ENCODE measurements at places on chromosomes 11 and 22.
A peak's percentile ranks its signal among the peaks of the same experiment; 100 is the strongest.

- no peak for DNase-seq
Observed at GRCh38 chr11:94675813-94676212, 92.3 kb upstream of the AMOTL1 start.

GRCh38 chr11:130370845-130371590, 56.3 kb upstream of the ZBTB44 start:
- no peak for DNase-seq

GRCh38 chr11:132037956-132038355, 667.5 kb downstream of the NTM start:
- DNase-seq = no peak

DNA sequence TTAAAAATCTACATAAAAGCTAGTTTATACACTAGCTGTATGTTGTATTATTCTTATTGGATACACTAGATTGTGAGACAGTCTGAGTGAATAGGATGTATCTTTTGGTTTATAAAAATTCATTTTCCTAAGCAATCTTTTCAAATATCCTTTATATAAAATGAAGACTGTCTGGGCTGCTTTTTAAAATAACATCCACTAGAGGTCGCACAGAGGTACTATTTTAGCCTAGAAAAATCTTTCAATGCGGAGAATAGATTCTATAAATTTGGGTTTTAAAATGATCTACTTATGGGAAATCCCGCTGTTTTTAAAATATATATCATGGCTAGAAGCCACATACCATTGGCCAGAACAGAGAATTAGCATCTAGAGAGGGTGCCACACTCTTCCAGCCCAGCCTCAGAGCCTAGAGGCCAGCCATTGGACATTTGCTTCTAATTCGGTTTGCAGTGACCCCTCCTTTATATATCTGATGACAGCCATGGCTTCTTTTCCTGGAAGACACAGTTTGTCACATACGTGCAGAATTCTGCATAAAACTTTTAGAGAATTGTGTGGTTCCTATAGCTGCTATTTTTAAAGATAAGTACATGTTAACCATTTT, 7.3 kb downstream of the C11orf97 start:
- peak; percentile 59 for DNase-seq

- peak; percentile 95 for DNase-seq
Observed at GRCh38 chr11:36500315-36500721, 9.8 kb downstream of the TRAF6 start.

DNA sequence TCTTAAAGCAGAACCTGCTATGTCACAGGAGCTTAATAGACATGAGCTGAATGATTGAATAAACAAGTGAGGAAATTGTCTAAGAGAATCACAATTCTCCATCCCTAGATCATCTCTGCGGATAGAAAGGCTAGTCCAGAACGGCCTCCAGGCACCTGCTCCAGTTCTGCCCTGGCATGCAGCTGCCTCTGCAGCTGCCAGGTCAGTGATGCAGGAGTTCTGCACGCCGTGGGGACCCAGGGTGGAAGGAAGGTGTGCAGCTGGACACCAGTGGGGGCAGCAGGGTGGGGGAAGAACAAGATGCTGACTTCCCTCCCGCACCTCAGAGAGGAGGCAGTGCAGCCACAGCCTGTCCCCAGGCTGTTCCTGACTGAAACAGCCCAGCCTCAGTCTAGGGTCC, 192.1 kb upstream of the NCAM1 start:
- DNase-seq = no peak

DNA sequence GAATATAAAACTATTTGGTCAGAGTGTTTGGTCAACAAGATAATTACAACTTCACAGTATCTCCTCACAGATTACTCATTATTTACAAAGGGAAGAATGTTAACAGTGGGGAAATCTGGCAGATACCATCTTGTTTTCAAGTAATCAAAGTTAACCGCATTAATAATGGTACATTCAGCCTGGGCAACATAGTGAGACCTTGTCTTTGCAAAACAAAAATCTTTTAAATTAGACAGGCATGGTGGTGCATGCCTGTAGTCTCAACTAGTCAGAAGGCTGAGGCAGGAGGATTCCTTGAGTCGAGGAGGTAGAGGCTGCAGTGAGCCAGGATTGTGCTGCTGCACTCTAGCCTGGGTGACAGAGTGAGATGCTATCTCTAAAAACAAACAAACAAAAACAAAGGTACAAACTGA, 78.5 kb downstream of the ACER3 start:
- no peak for DNase-seq

DNA sequence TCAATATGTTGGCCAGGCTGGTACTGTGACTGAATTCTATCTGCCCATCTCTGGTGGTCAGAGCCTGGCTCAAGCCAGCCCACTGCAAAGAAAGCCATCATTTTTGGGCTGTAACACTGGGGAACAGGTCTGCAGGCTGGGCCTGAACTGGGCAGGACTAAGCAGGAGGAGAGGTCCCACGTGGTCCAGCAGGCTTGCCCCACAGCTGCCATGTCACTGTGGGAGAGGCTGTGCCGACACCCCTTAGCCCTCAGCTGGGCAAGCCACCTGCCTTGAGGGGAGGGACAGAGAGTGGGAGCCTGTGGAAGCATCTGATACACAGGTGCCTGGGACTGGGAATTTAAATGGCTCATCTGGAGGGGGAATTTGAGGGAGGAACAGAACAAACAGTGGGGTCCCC, 66.7 kb upstream of the CLTCL1 start:
- no peak for DNase-seq

GRCh38 chr11:62150887-62151736, 27.3 kb downstream of the INCENP start:
- no peak for DNase-seq

DNA sequence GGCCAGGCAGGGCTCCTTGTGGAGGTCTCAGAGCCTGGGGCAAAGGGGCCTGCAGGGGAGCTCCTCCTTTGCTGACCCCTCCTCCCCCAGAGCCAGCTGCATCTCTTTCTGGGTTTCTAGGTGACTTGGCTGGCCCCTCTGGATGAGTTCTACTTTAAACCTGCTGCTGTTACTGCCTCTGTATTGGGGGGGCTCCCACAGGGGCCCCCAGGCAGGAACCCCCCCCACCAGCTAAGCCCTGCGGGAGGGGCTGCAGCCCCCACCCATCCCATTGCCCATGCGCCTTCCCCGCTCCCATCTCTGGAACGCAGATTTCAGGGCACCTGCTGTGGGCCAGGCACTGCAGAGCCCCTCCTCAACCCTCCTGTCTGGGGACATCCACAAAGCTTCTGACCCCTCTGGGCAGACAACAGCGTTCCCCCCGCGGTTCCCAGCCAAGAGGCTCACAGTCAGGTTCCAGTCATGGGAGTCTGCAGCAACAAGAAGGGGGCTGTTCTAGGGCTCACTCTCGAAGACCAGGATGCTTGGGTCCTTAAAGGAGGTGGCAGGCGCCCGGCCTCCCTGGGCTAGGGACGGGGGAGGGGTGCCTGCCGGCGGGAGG, 815 bp upstream of the PLCB3 start:
- no peak for DNase-seq

DNA sequence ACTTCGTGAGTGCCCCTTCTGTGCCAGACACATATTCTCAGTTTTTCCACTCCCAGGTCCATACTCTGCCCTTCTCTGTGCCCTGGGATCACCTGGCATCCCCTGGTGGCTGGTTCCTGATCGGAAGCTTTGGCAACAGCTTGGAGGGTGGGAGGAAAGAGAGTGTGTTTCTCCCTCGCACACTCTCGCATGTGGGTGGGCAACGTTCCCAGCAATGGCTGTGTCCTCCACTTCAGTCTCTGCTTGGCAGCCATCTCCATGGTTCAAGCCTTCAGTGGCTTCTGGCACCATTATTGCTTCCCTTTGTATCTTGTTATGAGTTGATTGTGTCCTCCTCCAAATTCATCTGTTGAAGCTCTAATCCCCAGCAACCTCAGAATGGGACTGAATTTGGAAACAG, 342.7 kb upstream of the SYN3 start:
- DNase-seq = no peak

All from fibroblast of pulmonary artery (primary cell).